ENCODE measurements at places on chromosomes 16 and 17.

- no peak for DNase-seq
Measured at GRCh38 chr17:10336393-10336792, 36.4 kb downstream of the MYH13 start.

DNA sequence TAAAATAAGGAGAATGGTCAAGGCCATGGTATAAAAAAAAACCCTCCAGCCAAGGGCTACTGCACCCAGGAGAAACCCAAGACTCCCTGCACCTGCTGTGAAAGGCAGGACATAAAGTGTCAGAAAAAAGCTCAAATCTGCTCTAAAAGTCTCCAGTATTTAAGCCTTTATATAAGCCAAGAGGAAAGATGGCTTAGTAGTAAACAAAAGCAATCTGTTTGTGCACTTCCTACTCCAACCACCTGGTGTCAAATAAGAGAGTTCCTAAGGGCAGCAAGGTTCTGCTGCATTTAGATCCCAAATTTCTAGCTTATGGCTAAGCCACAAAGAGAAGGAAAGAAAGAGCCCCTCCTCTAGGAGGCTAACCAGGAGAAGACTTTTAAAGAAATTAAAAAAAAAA lies 20.6 kb downstream of the ACSM1 start:
- DNase-seq: no peak

DNA sequence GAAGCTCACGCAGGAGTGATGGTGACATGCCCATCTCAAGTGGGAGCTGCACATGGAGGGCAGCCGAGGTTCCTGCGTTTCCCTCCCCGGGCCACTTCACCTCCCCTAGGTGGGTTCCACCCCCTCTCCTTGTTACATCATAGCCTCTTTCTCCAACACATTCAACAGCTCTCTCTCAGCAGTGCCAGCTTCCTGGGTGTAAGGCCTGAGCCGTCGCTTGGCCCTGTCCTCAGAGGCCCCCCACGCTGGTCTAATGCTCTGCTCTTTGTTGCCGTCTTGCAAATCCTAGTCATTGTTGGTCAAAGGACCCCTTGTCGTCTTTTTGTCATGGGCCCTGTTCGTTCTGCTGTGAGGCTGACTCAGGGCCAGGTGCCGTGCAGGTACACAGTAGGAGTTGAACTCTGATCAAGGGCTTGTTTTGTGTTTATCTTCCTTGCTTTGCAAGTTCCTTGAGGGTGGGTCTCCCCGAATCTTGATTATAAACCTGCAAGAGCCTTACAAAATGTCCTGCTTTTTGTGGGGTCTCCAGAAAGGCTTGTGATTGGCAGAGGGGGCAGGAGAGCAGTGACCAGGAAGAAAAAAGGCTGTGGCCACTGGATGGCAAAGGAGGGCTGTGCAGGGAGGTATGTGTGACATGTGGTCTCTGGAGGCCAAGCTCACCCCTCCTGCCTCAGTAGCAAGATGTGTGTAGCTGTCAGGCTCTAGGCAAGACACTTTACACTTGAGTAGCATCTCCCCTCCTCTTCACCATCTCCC lies 136.6 kb downstream of the CCDC182 start:
- DNase-seq: no peak

- peak; percentile 79 for DNase-seq
Measured at GRCh38 chr17:6393351-6393952, 41.5 kb downstream of the AIPL1 start.

GRCh38 chr17:81332118-81332834 lies 37.2 kb upstream of the SLC38A10 start:
- no peak for DNase-seq

- no peak for DNase-seq
Measured at GRCh38 chr16:9650284-9650683, 531.9 kb downstream of the GRIN2A start.

DNA sequence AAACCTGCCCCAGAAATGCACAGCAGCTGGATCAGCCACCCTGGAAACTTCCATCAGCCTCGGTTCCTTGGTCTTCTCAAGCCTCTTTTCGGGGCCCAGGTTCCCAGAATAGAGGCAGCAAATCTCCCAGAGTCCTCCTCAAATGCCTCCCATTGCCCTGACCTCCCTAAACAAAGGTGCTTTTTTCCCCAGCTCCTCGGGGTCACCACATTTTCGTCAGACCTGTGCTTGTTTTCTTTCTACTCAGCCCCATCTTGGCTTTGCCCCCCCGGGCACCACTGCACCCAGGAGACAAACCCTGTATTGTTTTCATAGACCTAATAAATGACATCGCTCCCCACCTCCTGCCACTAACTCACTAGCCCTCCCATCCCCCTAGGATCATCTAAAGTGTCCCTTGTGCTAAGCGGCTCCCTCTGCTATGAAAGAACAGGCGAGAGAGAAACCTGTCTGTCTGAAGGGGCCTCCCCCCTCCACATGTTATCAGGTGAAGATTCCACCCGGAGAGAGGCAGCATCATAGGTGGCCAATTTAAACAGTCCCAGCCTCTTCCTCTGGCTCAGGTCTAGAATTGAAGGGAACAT lies 451.1 kb downstream of the SOX9 start:
- DNase-seq: peak; percentile 9

DNA sequence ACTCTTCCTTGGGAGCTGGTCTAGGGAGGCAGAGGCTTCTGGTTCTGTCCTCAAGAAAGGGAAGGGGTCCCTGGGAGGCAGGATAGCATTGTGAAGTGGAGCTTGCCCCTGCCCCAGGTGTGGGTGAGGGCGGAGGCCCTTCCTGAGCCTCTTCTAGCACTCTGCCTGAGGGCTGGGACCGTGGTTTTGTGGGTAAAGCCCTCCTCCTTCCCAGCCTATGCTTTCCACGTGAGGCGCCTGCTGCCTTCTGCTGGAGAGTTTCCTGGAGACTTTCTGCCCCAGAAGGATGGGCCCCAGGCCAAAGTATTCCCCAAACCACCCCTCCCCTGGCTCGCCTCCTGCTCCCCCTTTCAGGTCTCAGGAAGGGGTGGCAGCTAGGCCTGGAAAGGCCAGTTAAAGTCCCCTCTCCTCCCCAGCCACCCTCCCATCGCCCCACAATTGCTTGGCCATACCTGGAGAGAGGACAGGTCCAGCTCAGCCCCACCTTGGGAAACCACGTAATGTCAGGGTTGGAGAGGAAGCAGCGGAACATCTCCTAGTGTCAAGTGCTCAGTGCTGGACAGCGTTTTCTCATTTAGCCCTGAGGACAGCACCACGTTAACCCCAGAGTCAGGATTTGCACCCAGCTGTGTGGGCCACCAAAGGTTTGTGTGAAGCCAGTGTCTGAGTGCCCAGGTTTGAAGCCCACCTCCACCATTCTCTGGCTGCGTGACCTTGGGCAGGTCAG lies 5.6 kb downstream of the SBK1 start:
- no peak for DNase-seq

- DNase-seq: no peak
Measured at GRCh38 chr17:29109477-29110371, 66.8 kb downstream of the PIPOX start.

DNA sequence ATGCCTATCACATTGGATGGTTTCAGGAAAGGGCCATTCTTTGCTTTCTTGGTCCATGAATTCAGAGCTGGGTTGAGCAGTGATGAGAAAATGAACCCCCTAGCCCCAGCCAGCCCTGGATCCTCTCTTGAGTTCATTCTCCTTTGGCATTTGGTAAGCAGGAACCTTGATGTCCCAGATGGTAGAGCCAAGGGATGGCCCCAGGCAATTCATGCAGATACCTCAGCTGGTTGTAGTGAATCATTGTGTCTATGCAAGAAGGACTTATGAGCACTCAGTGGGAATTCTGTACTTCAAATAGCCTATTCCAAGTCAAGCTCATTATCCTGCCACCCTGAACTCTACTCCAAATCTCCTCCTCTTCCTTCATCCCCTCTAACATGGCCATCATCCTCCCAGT lies 412.7 kb downstream of the UTP18 start:
- no peak for DNase-seq

- DNase-seq: no peak
Measured at GRCh38 chr16:72244853-72245252, 72.9 kb upstream of the PMFBP1 start.

DNA sequence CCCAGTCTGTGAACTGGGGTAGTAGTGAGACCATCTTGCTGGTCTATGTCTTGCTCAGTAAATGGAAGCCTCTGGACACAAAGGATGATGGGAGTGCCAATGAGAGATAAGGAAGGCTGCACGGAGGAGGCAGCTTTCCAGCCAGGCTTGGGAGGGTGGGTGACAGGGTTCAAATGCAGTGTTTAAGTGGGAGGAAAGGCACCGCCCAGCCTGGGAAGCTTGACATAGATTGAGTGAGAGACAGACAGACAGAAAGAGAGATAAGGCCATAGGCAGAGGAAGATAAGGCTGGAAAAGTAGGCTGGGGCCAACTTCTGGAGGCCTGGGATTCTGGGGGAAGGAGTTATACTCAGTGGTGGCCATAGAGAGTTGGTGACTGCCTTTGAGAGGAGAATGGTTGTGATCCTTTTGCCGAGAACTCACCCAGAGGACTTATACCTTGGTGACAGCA lies 7.2 kb upstream of the COL1A1 start:
- DNase-seq: no peak

DNA sequence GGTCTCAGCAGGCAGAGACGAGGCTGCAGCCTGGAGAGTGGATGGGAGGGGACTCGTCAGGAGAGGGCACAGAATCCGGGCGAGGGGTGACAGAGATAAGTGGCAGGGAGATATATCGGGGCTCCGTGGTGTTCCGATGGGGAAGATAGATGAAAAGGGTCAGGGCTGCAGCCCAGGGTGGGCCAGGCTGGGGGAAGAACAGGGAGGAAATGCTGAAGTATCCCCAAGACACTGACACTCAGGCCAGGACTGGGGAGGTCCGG lies 2.1 kb downstream of the LGALS3BP start:
- DNase-seq: no peak

- peak; percentile 18 for DNase-seq
Measured at GRCh38 chr16:24507959-24508480, 31.3 kb upstream of the RBBP6 start.

- DNase-seq: no peak
Measured at GRCh38 chr17:66340720-66341119, 38.3 kb downstream of the PRKCA start.

All from NCI-H146 (cell line).